Spinal cord (tissue), 10 donors: ENCODE measurements at places on chromosomes 4 and X. TPM values are rescaled to one million over a fixed set of nuclear protein-coding genes. Genes with fewer than 3 reads are reported as not detected.

Gene ADH5
- 132 TPM for polyA plus RNA-seq

Gene PIR
- polyA plus RNA-seq = 8.5 TPM

Gene AKAP4
- polyA plus RNA-seq = not detected

Gene SLC26A1
- 9.3 TPM for polyA plus RNA-seq

Gene PRR32
- 0.44 TPM for polyA plus RNA-seq

Gene NMU
- 10.3 TPM for polyA plus RNA-seq

Gene GALNTL6
- 24.3 TPM for polyA plus RNA-seq

Gene FGA
- polyA plus RNA-seq = not detected

Gene XAGE2
- polyA plus RNA-seq = not detected

Gene MAGEA1
- polyA plus RNA-seq = not detected

Gene PHEX
- polyA plus RNA-seq = 0.62 TPM

Gene NLRP2B
- polyA plus RNA-seq = 0.13 TPM

Gene SMIM43
- polyA plus RNA-seq = 0.48 TPM

Gene CENPVL1
- polyA plus RNA-seq = 7.1 TPM

Gene STPG2
- polyA plus RNA-seq = 0.13 TPM

Gene ACSL4
- polyA plus RNA-seq = 57.0 TPM

Gene ARAP2
- polyA plus RNA-seq = 22.9 TPM

Gene GPRASP1
- polyA plus RNA-seq = 52.2 TPM

Gene VCX3A
- 0.43 TPM for polyA plus RNA-seq

Gene EPGN
- polyA plus RNA-seq = not detected

Gene RHOXF2B
- polyA plus RNA-seq = 0.18 TPM

Gene KDR
- polyA plus RNA-seq = 29.1 TPM

Gene CISD2
- polyA plus RNA-seq = 57.6 TPM

Gene TEC
- 1.1 TPM for polyA plus RNA-seq

Gene SORBS2
- 61.4 TPM for polyA plus RNA-seq

Gene DCLK2
- polyA plus RNA-seq = 234 TPM

Gene TEX11
- polyA plus RNA-seq = 0.08 TPM

Gene PPARGC1A
- 14.2 TPM for polyA plus RNA-seq

Gene PGAM4
- polyA plus RNA-seq = 0.51 TPM

Gene GPC4
- polyA plus RNA-seq = 15.5 TPM

Gene GAB3
- polyA plus RNA-seq = 3.0 TPM

Gene DOK7
- polyA plus RNA-seq = 2.2 TPM

Gene CXCR3
- not detected for polyA plus RNA-seq

Gene BEX1
- 408 TPM for polyA plus RNA-seq

Gene ZXDA
- polyA plus RNA-seq = 6.0 TPM

Gene ACE2
- polyA plus RNA-seq = 0.19 TPM

Gene XKRX
- polyA plus RNA-seq = not detected

Gene FATE1
- polyA plus RNA-seq = 0.15 TPM

Gene CHST7
- 11.0 TPM for polyA plus RNA-seq

Gene CFAP299
- polyA plus RNA-seq = 4.7 TPM

Gene ODAM
- not detected for polyA plus RNA-seq

Gene AWAT2
- not detected for polyA plus RNA-seq

Gene CENPI
- 5.2 TPM for polyA plus RNA-seq

Gene PLAC1
- 0.74 TPM for polyA plus RNA-seq

Gene TRPC5OS
- polyA plus RNA-seq = 0.12 TPM

Gene UXT
- 66.5 TPM for polyA plus RNA-seq

Gene NOCT
- 7.4 TPM for polyA plus RNA-seq

Gene NAT8L
- 62.2 TPM for polyA plus RNA-seq

Gene PCSK1N
- 481 TPM for polyA plus RNA-seq

Gene TGIF2LX
- polyA plus RNA-seq = not detected

Gene HELT
- polyA plus RNA-seq = not detected

Gene NXF2B
- 0.46 TPM for polyA plus RNA-seq

Gene TLR10
- polyA plus RNA-seq = 4.7 TPM

Gene KLF8
- polyA plus RNA-seq = 9.0 TPM
